ENCODE measurements at places on chromosomes 3 and 15.

GRCh38 chr3:42911551-42911950 lies 5.6 kb downstream of the ZNF662 start:
- H3K4me1 ChIP-seq, result peaks cover 7% of the 10 kb centered on the region
- no peak overlapping the region for H3K27ac ChIP-seq
- H3K27me3 ChIP-seq, result peaks cover 8% of the 10 kb centered on the region
- no peak for DNase-seq

- no peaks in the 10 kb centered on the region for H3K36me3 ChIP-seq
- no peaks in the 10 kb centered on the region for H3K27me3 ChIP-seq
- no peak overlapping the region for H3K27ac ChIP-seq
- no peaks in the 10 kb centered on the region for H3K4me1 ChIP-seq
Measured at GRCh38 chr3:23602971-23603370, 202.8 kb upstream of the UBE2E1 start.

GRCh38 chr3:61594144-61594963 lies 33.0 kb downstream of the PTPRG start:
- H3K27ac ChIP-seq, result no peak overlapping the region
- no peak for DNase-seq
- H3K27me3 ChIP-seq, result peaks cover 2% of the 10 kb centered on the region
- no peak overlapping the region for H3K4me3 ChIP-seq

- no peak overlapping the region for H3K4me3 ChIP-seq
- H3K4me1 ChIP-seq, result peaks cover 3% of the 10 kb centered on the region
- H3K27me3 ChIP-seq, result peaks cover 2% of the 10 kb centered on the region
Measured at GRCh38 chr3:113165841-113166240, 45.5 kb upstream of the BOC start.

- H3K4me1 ChIP-seq, result peaks cover 4% of the 10 kb centered on the region
- peaks cover under 1% of the 10 kb centered on the region for H3K27me3 ChIP-seq
Measured at GRCh38 chr15:59266028-59266427, 59.4 kb downstream of the LDHAL6B start.
